ENCODE measurements at places on chromosomes 5 and 9.

- no peak for DNase-seq
These were observed 2.2 kb upstream of the OR2S2 start for GRCh38 chr9:35960039-35960655.

GRCh38 chr5:58640011-58640410 is 57.1 kb downstream of the RAB3C start:
- DNase-seq = no peak

GRCh38 chr9:86122311-86122710 is 23.0 kb upstream of the GOLM1 start:
- no peak for DNase-seq

DNA sequence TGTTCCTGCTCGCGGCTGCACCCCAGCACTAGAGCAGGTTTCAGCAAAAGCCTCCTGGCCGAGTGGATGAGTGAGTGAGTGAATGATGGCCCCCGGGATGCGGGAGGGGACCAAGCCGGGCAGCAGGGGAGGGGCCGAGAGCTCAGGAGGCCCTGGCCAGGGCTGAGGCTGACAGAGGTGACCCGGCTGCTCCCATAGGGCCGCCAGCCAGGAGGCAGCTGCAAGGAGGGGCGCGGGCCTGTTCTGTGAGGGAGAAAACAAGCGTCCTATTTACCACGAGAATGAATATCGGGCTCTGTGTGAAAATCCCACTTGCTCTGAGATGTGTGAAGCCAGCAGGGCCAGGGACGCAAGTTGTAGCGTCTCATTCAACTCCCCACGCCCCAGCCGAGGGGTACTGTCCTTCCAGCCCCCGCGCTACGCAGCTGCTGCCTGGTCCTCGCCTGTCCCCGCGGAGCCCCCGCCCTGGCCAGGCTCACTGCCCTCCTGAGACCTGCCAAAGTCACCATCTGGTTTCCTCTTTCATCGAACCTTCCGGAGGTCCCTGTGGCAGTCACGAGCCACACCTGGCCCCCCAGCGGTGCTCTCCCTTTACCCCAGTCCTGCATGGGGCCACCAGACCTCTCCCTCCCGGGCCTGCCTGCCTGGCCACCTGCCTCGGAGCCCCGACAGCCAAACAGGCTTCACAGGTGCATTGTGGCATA is 38.8 kb downstream of the RASGEF1C start:
- DNase-seq = no peak

DNA sequence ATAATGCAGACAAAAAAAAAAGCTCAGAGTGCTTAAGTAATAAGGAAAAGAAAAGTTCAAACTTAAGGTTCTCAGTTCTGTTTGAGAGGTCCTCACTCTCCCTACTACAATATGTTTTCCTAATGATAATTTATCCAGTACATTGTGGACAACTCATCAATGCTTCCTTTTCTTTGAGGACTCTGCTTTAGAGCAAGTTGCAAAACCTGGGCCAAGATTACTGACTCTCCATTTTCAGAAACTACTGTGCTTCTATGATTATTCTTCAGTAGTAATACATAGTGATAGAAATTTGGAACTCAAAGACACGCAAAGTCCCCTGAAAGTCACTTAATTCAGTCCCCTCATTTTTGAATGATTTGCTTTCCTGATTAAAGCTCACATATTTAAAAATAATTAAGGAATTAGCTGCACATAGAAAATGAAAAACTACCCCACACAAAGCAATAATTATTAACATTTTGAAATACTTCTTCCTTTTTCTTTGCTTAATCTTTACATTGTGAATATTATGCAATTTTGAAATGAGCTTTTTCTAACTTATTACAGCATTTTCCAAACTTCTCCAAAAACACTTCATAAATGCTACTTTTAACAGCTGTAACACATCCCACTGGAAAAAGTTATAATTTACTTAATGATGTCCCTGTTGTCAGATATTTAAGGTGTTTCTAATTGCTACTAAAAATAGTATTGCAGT is 11.2 kb downstream of the CDKN2A start:
- DNase-seq = no peak

DNA sequence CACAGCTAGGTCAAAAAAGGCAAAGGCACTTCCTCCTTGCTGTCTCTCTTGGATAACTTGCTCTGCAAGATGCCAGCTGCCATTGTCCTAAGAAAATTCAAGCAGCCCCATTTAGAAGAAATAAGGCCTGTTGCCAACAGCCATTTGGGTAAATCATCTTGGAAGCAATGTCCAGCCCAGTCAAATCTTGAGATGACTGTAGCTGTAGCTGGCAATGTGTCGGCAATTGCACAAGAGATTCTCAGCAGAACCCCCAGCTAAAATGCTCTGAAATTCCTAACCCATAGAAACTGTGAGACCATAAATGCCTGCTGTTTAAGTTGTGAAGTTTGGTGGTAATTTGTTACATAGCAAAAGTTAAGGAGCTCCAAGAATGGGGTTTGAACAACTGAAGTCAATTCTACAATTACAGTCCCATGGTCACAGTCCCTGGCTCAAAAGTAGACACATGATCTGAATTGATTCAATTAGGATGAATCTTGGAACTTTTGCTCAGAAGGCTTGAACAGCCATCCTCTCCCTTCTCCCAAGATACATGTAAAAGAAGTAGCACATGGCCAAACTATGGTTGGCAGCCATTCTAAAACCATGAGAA is 151.1 kb downstream of the MPDZ start:
- DNase-seq = no peak

GRCh38 chr5:139410121-139410992 is 6.5 kb upstream of the SPATA24 start:
- no peak for DNase-seq
